ENCODE measurements at places on chromosomes 16 and 17. TPM values are rescaled to one million over a fixed set of nuclear protein-coding genes. Genes with fewer than 3 reads are reported as not detected.

DNA sequence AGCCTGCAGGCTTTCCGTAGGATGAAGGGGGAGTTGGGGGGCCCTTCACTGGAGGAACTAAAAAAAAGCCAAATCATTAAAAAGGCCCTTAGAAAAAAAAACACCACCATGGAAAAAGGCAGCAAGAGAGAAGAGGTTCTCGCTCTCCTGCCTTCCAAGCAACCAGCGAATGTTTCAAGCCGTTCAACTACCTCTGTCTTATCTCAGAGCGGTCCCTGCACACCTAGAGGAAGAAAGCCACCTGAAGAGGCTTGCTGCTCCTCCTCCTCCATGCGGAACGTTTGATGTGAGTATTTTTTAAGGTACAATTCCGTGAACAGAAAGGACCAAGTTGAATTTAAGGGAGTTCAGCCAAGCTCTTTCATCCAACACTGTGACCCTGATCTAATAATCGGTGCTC lies 9.2 kb downstream of the NXN start:
- DNase-seq = no peak

GRCh38 chr16:50193594-50193993 lies 40.5 kb downstream of the TENT4B start:
- DNase-seq = no peak

GRCh38 chr17:45038728-45039634 lies 12.5 kb downstream of the DCAKD start:
- DNase-seq = no peak

DNA sequence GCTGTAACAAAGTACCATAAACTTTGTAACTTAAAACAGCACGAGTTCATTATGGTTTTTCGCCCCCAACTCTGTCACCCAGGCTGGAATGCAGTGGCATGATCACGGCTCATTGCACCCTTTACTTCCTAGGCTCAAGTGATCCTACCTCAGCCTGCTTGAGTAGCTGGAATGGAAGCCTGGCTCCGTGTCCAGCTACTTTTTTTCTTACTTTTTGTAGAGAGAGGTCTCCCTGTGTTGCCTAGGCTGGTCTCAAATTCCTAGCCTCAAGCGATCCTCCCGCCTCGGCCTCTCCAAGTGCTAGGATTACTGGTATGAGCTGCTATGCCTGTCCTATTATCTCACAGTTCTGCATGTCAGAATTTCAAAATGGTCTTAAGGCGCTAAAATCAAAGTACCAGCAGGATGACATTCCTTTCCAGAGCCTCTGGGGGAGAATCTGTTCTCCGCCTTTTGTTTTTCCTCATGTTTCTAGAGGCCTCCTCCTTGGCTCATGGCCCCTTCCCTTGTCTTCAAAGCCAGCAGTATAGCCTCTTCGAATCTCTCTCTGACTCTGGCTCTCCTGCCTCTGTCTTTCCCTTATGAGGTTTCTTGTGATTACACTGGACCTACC lies 10.1 kb upstream of the PRM1 start:
- no peak for DNase-seq

- no peak for DNase-seq
Measured at GRCh38 chr17:21532763-21533385, 156.7 kb downstream of the KCNJ12 start.

GRCh38 chr17:19590451-19590850 lies 56.8 kb downstream of the SLC47A1 start:
- DNase-seq = no peak

- no peak for DNase-seq
Measured at GRCh38 chr16:3950343-3951193, 70.1 kb upstream of the CREBBP start.

DNA sequence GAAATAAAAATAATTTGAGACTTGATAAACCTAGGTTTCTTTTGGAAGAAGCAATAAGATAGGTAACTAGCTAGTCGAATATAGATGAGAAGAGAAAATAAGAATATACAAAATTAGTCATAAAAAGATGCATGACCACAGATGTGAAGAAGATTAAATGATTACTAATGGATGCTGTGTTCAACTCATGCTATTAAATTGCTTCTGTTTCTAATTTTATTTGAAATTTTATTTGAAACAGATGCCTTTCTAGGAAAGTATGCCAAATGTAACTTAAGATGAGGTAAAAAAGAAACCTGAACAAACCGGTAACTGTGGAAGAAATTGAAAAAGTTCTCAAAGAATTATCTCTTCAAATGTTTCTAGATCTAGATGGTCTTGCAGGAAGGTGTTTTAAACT lies 91.6 kb downstream of the OR1D5 start:
- DNase-seq = no peak

- no peak for DNase-seq
Measured at GRCh38 chr17:41254861-41255260, 323 bp upstream of the KRTAP9-9 start.

DNA sequence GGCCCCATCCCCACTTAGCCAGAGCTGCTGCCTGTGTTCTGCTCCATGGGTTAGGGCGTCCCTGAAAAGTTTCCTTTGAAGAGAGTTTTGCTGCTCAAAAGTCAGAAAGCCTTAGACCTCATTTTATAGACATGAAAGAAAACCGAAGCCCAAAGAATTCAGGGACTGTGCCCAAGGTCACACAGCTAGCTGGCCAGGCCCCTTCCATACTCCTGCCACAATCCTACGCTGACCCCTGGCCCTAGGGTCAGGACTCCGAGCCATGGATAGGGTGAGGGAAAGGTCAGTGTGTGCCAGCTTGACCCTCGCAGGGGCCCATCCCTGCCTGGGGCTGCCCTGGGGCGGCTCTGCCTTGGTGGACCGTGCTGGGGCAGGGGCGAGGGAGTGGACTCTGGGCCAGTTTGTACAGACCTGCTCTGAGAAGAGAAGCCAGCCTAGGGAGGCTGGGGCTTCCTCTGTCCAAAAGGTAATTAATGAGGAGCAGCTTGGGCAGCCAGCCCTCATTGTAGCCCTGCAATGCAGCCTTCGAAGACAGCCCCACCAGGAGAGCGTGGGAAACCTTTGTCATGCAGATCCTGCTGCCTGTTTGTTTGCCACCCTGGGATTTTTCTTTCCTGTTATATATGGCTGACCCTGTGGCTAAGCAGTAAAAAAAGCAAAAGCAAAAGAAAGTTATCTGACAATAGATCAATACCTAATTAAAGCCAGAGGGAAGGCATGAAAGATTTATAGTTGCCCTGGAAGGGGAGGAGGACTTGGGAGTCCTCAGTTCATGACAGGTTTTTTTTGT lies 37.4 kb downstream of the RHBDL3 start:
- no peak for DNase-seq

ADAM11 gene
- 0.12 TPM for total RNA-seq

TBC1D3 gene
- total RNA-seq = not detected

ZBTB4 gene
- 8.2 TPM for total RNA-seq

GPR139 gene
- not detected for total RNA-seq

Measured in right lobe of liver (tissue), 6 donors.